Testis (tissue), 5 donors: ENCODE measurements at places on chromosomes 3 and 15. TPM values are rescaled to one million over a fixed set of nuclear protein-coding genes. Genes with fewer than 3 reads are reported as not detected.

OR5H6 gene
- not detected for total RNA-seq

MRPL47 gene
- total RNA-seq, result 30.0 TPM

- no peak for DNase-seq
These were observed 16.6 kb downstream of the CHDH start for GRCh38 chr3:53829605-53830004.

GRCh38 chr3:40237889-40238571, 71.5 kb upstream of the EIF1B start:
- DNase-seq, result peak; percentile 43

- DNase-seq, result no peak
These were observed 45.0 kb downstream of the ZMAT3 start for GRCh38 chr3:179026636-179027035.

DNA sequence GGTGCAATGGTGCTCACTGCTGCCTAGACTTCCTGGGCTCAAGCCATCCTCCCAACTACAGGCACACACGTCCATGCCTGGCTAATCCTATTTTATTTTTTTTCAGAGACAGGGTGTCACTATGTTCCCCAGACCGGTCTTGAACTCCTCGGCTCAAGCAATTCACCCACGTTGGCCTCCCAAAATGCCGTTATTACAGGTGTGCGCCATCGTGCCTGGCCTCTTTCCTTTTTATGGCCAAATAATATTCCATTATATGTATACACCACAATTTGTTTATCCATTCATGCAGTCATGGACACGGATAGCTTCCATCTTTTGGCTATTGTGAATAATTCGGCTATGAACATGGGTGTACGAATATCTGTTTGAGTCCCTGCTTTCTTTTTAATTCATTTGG, 962 bp upstream of the NEK4 start:
- DNase-seq, result no peak
